ENCODE measurements at places on chromosomes 7 and 10.

- DNase-seq, result no peak
- H3K27me3 ChIP-seq, result no peaks in the 10 kb centered on the region
- H3K4me1 ChIP-seq, result no peaks in the 10 kb centered on the region
- H3K27ac ChIP-seq, result no peak overlapping the region
- no peaks in the 10 kb centered on the region for H3K36me3 ChIP-seq
Observed at GRCh38 chr10:75042292-75042974, 69.0 kb upstream of the SAMD8 start.

GRCh38 chr7:40447345-40447744 lies 312.5 kb downstream of the SUGCT start:
- no peaks in the 10 kb centered on the region for H3K36me3 ChIP-seq
- no peak overlapping the region for H3K4me3 ChIP-seq
- H3K4me1 ChIP-seq, result no peaks in the 10 kb centered on the region
- no peak for DNase-seq
- no peaks in the 10 kb centered on the region for H3K27me3 ChIP-seq
- H3K27ac ChIP-seq, result no peak overlapping the region

DNA sequence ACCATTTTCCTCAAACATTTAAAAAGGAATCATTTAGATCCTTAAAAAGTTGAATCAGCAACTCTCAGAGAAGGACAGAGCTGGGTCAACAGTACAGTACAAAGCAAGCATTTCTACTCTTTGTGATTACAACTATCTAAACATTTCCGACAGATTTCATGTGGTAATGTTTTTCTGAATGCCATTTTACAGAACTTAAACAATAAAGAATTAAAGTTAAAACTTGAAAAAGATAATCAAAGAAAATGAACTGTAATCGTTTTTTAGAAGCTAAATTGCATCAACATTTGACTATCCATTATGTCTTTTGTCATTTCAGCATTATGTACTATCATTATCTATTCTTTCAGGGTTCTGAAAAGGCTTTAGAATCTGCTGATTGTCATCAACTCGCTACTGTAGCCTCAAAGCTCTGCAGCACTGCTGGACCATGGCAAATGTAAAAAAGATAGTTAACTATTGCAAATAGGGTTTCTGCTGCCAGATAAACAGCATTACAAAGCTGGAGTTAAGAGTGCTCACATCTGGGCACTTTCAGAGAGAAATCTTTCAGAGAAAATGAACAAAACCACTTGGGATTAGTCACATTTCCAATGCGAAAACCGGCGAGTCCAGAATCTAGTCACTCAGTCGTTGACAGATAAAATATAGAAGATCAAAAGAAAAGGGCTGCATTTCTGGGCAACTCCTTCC lies 160.4 kb upstream of the LAMB4 start:
- H3K36me3 ChIP-seq, result no peaks in the 10 kb centered on the region
- no peak overlapping the region for H3K4me3 ChIP-seq

- no peaks in the 10 kb centered on the region for H3K27me3 ChIP-seq
- no peak for DNase-seq
- H3K4me1 ChIP-seq, result no peaks in the 10 kb centered on the region
- no peak overlapping the region for H3K4me3 ChIP-seq
Observed at GRCh38 chr7:20539201-20539600, 76.3 kb upstream of the ABCB5 start.

DNA sequence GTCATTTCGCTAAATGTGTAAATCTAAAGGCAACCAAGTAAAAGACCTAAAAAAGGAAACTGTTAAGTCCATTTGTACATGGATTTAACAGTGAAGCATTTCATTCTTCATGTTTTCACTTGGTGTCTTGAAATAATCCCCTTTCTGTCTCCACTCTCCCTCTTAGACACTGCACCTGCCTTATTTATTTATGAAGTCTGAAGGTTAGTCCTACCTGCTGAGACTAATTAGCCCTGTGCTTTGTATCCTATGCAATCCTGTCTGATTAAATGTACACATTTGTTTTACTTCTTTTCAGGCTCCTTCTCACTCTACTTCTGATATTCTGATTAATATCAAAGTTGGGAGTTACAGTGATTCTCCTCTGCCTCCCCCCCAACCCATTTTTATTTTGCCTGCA lies 1.9 kb upstream of the TCF7L2 start:
- H3K4me1 ChIP-seq, result no peaks in the 10 kb centered on the region
- H3K27ac ChIP-seq, result peak overlapping the region; percentile 97
- H3K4me3 ChIP-seq, result no peak overlapping the region

- no peak overlapping the region for H3K4me3 ChIP-seq
- no peaks in the 10 kb centered on the region for H3K4me1 ChIP-seq
- no peak overlapping the region for H3K27ac ChIP-seq
- no peak for DNase-seq
- no peaks in the 10 kb centered on the region for H3K36me3 ChIP-seq
- H3K27me3 ChIP-seq, result no peaks in the 10 kb centered on the region
Observed at GRCh38 chr10:43693602-43694001, 44.9 kb upstream of the ZNF32 start.

- H3K4me3 ChIP-seq, result no peak overlapping the region
- DNase-seq, result no peak
- H3K27ac ChIP-seq, result no peak overlapping the region
- no peaks in the 10 kb centered on the region for H3K36me3 ChIP-seq
- no peaks in the 10 kb centered on the region for H3K27me3 ChIP-seq
- H3K4me1 ChIP-seq, result no peaks in the 10 kb centered on the region
Observed at GRCh38 chr7:28479507-28479947, 67.2 kb downstream of the CREB5 start.

- H3K27ac ChIP-seq, result no peak overlapping the region
- no peak for DNase-seq
- H3K27me3 ChIP-seq, result no peaks in the 10 kb centered on the region
- H3K4me3 ChIP-seq, result no peak overlapping the region
- no peaks in the 10 kb centered on the region for H3K4me1 ChIP-seq
- no peaks in the 10 kb centered on the region for H3K36me3 ChIP-seq
Observed at GRCh38 chr10:132589015-132589414, 51.4 kb downstream of the INPP5A start.

GRCh38 chr7:150516956-150517745 lies 2.5 kb downstream of the GIMAP7 start:
- H3K27me3 ChIP-seq, result no peaks in the 10 kb centered on the region
- H3K4me1 ChIP-seq, result no peaks in the 10 kb centered on the region
- no peak for DNase-seq

DNA sequence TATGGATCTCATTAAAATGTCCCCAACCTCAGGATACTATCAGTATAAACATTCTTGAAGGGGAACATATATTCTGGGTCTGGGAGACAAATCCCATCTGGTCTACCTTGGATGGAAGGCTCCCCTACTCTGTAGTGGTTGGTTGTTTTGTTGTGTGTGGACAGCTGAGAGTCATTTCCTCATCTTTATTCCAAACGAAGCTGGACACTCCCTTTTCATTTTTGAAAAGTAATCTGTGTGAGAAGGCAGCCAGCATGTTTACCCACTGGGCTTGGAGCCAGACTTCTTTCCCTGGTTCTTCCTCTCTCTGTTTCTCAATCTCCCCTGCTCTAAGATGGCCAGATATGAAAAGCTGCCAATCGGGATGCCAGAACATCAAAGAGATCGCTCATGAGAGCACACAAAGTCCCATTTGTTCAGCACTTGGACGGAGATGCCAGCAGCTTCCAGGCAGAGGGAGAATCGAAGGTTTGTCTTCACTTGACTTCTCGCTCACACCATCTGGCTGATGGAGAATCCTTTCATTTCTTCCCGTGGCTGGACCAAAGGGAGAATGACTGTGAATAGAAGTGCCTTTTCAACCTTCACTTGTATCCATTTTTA lies 108.1 kb upstream of the AGR3 start:
- peak overlapping the region; percentile 14 for H3K4me3 ChIP-seq
- no peaks in the 10 kb centered on the region for H3K27me3 ChIP-seq
- H3K4me1 ChIP-seq, result peaks cover 7% of the 10 kb centered on the region
- no peaks in the 10 kb centered on the region for H3K36me3 ChIP-seq
- DNase-seq, result peak; percentile 97
- H3K27ac ChIP-seq, result peak overlapping the region; percentile 84

DNA sequence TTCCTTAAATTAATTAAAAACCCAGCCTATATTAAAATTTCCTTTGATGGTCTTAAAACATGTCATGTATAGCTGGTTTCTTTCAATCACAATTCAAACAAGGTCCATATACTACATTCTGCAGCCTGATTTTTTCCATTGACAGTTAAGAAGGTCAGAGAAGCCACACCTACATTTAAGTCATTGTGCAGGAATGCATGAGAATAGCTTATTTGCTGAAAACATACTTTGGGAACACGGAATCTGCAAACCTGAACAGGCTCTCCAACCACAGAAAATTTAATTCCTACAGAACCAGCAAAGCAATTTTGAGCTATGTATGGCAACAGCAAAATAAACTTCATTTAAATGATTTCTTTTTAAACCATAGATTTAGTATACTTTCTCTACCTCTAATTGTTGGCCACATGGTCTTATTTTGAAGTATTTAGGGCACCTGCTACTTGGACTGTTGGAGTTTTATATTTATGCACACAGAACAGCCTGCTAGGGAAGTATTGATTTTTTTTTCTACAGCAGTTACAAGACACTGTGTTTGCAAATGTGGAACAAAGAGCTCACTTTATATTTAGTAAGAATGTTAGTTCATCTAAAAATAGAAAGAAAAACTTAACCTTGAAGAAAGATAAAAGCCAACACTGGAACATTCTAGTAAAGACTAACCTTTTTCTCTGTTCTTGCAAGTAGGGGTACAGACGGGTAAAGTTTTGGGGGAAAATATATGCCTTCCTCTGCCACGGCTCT lies 240.9 kb upstream of the IMMP2L start:
- no peak overlapping the region for H3K4me3 ChIP-seq
- peaks cover 4% of the 10 kb centered on the region for H3K36me3 ChIP-seq
- no peak for DNase-seq
- no peak overlapping the region for H3K27ac ChIP-seq
- H3K4me1 ChIP-seq, result no peaks in the 10 kb centered on the region

GRCh38 chr10:132439025-132439388 lies 42.0 kb downstream of the PWWP2B start:
- no peaks in the 10 kb centered on the region for H3K27me3 ChIP-seq
- DNase-seq, result no peak
- H3K4me1 ChIP-seq, result no peaks in the 10 kb centered on the region
- no peaks in the 10 kb centered on the region for H3K36me3 ChIP-seq
- peak overlapping the region; percentile 55 for H3K27ac ChIP-seq
- no peak overlapping the region for H3K4me3 ChIP-seq

DNA sequence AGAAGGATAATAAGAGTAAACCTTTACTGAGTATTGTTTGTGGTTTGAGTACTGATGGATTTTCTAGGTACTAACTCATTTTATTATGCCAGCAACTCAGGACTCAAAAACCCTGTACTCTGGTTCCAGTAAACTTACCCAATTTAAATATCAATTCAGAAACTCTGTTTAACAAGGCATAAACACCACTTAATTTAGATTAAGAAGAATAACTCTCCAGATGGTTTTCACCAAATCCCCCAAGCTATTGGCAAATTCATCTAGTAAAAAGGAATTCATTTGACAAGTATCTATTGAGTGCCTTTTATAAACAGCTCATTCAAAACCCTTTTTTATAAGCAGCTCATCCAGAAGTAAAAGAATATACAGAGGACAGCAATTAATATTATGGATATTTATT lies 572.4 kb downstream of the PHTF2 start:
- H3K4me3 ChIP-seq, result no peak overlapping the region
- H3K27me3 ChIP-seq, result no peaks in the 10 kb centered on the region
- no peak overlapping the region for H3K27ac ChIP-seq
- DNase-seq, result no peak

DNA sequence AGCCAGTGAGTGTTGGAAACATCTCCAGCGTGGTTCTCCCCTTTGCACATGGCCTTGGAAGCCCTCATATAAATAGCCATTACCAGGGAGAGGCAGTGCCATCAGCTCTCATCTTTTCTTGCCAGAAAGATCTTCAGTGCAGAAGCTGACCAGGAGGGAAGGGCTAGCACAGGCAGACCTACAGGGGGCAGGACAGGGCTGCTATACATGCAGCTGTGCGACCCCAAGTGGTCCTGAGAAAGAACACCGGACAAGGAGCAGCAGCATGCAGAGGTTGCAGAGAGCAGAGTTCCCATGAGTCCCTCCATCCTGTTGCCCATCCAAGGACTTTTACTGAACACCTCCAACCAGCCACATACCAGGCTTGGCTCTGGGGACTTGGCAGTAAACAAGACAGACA lies 17.1 kb downstream of the GRID1 start:
- H3K4me1 ChIP-seq, result no peaks in the 10 kb centered on the region
- no peaks in the 10 kb centered on the region for H3K27me3 ChIP-seq
- H3K4me3 ChIP-seq, result no peak overlapping the region

- no peak for DNase-seq
- H3K27ac ChIP-seq, result no peak within 1 kb of the TSS
- H3K4me3 ChIP-seq, result no peak within 1 kb of the TSS
- H3K4me1 ChIP-seq, result no peaks in the 10 kb centered on the region
- no peaks in the 10 kb centered on the region for H3K27me3 ChIP-seq
Observed at GRCh38 chr7:143183024-143183423, at the start of gene TAS2R39. TSS of gene TAS2R39 (plus strand) at chr7:143183419. CDS start at chr7:143183419, 0 bp downstream.

GRCh38 chr10:99548041-99548530 lies 15.3 kb downstream of the NKX2-3 start:
- H3K4me3 ChIP-seq, result no peak overlapping the region
- no peaks in the 10 kb centered on the region for H3K4me1 ChIP-seq
- no peaks in the 10 kb centered on the region for H3K27me3 ChIP-seq
- no peak overlapping the region for H3K27ac ChIP-seq
- no peak for DNase-seq
- H3K36me3 ChIP-seq, result no peaks in the 10 kb centered on the region

DNA sequence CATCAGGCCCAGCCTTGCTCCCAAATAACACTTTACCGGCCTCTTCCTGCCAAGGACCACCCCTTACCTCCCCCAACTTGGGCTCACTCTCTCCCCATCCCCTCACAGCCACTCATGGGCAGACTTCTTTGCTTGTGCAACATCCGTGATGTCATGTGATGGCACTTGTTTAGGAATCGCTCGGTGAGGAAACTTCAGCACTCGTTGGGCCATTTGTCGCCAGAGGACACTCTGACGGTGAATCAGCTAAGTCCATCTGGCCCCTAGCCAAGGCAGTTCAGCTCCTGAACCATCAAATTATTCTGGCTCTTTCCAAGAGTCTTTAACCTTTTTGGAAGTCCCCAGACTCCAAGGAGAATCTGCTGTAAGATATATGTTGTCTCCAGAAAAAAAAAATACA lies 19.2 kb downstream of the BTBD16 start:
- no peak for DNase-seq
- no peaks in the 10 kb centered on the region for H3K36me3 ChIP-seq
- no peaks in the 10 kb centered on the region for H3K27me3 ChIP-seq
- H3K4me3 ChIP-seq, result no peak overlapping the region
- no peak overlapping the region for H3K27ac ChIP-seq

- H3K27me3 ChIP-seq, result no peaks in the 10 kb centered on the region
- no peak overlapping the region for H3K4me3 ChIP-seq
- DNase-seq, result no peak
- no peak overlapping the region for H3K27ac ChIP-seq
- no peaks in the 10 kb centered on the region for H3K36me3 ChIP-seq
- no peaks in the 10 kb centered on the region for H3K4me1 ChIP-seq
Observed at GRCh38 chr7:18936265-18936664, 181.2 kb downstream of the TWIST1 start.

- H3K27ac ChIP-seq, result no peak overlapping the region
- no peaks in the 10 kb centered on the region for H3K36me3 ChIP-seq
- no peaks in the 10 kb centered on the region for H3K4me1 ChIP-seq
- no peak for DNase-seq
Observed at GRCh38 chr10:15464381-15464780, 93.3 kb upstream of the FAM171A1 start.
